ENCODE measurements at places on chromosomes 3 and 15.

GRCh38 chr3:158108445-158108985 lies 1.4 kb upstream of the RSRC1 start:
- DNase-seq, result no peak

- DNase-seq, result no peak
Observed at GRCh38 chr3:17672506-17672905, 69.9 kb downstream of the TBC1D5 start.

- no peak for DNase-seq
Observed at GRCh38 chr3:132445817-132446216, 28.5 kb downstream of the DNAJC13 start.

DNA sequence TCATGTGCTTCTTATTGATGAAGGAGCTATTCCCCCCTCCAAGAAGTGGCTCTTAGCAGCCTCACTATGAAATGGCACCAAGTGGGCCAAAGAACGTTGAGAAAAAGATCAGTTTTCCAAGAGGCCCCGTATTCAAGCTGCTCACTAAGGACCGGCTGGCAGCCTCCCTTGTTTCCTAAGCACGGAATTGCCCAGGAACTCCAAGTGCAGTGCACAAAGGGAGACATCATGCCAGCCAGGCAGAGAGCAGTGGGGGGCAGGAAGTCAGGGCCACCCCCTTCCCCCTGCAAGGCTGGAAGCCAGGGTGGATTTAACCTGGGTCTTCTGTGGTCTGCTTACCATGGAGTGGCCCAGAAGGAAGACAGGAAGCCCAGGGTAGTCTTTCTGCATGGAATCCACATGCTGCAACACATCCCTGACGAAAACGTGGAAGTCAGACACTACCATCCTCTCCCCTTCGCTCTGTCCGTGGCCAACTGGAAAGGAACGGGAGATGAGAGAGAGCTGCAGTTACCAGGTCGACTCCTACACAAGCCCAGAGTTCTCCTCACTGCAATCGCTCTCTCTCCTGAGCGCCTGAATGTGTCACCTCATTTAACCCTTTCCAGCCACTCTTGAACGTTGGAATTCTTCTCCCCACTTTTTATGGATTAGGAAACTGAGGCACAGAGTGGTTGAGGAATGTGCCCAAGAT lies 49.5 kb downstream of the ABTB1 start:
- no peak for DNase-seq

GRCh38 chr3:107198581-107199181 lies 178.6 kb upstream of the CCDC54 start:
- DNase-seq, result peak; percentile 25

- no peak for DNase-seq
Observed at GRCh38 chr3:170651260-170651845, 65.5 kb upstream of the SLC7A14 start.

DNA sequence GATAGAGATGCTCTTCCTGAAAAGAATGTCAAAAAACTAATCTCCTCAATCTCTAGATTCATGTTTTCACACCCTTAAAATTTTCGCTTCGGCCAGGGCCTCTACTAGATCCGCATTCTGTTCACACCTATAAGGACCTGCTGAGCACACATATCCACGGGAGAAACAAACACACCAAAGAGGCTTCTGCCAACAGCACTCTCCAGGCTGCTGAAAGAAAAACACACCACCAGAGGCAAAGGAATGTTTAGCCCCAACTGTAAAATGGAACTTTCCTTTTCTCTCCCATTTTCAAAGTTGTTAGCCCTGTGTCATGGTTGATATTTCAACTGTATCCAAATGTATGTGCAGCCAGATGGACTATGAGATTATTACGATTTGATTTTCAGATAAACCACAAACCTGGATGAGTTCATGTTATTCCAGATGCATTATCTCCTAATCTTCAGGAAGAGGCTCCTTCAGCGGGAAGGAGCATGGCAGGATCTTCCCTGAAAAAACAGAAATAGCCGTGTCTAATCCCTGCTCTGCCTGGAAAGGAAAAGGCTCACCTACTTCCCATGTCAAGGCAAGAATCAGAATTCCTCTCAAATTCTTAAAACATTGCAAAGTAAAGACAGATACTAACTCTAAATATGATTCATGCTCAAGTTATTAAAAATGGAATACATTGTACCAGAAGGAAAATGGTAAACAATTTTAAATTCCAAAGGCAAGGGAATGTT lies 442.7 kb upstream of the NR2F2 start:
- DNase-seq, result no peak

GRCh38 chr15:92724144-92724543 lies 68.6 kb upstream of the FAM174B start:
- DNase-seq, result no peak

DNA sequence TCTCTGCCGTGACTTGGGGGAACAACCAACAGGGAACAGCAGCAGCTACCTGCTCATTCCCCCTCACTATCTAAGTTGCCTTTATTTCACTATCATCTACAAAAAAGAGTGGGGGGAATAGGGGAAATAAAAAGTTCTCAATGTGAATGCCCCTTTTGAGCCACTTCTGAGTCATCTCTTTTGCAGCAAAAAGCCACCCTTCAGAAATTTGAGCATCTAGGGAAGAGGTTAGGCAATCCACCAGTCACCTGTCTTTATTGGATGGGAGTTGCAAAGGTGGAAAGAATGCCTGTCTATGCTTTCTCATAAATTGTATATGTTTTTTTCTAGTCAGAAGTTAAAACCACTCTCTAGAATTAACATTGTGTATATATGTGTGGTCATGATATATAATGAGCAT lies 41.1 kb downstream of the GPD1L start:
- no peak for DNase-seq

GRCh38 chr3:73784686-73785392 lies 160.1 kb upstream of the PDZRN3 start:
- DNase-seq, result no peak

DNA sequence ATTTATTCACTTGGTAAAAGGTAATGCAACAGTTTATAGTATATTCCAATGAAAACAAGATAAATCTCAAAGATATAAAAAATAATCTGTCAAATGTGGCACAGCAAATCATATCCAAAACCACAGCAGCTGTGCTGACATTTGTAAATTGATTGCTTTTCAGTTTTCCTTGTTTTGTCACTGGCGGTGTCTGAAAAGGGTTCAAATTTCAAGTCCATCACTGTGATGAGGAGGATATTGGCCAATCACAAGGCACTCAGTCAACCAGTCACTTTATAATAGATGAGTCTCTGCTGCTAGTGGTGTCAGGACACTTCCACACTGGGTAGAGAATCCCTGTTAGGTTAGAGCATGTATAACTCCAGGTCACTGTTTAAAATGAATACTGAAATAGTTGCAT lies 154.8 kb downstream of the SLC9A9 start:
- DNase-seq, result no peak

- DNase-seq, result no peak
Observed at GRCh38 chr3:52796411-52796810, 1.8 kb downstream of the ITIH3 start.

GRCh38 chr3:172564499-172564898 lies 41.3 kb upstream of the TNFSF10 start:
- DNase-seq, result no peak

GRCh38 chr15:82871358-82871757 lies 61.9 kb downstream of the WHAMM start:
- DNase-seq, result no peak

DNA sequence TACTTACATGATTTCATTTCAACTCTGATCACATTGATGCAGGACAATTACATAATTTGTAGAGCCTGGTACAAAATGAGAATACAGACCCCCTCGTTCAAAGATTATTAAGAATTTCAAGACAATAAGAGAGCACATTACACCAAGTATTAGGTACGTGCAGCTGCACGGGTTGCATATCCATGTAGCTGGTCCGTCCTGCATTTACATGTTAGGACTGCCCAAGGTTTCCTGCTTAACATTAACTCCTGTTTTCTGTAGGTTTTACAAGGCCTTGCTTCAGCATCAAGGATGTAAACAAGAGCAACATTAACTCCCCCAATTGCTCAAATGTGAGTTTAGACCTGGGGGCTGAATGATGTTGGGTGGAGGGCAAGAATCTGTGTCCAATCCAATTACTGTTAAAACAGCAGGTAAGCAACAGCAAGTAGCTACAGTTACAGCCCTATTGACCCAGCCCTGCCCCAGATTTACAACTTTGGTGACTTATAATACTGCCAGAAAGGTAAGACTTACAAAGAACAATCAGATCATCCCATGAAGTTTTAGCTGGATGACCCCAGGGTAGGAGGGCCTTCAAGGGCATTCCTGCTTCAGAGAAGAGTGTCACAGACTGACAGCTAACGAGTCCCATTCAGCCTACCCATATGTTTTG lies 127.4 kb upstream of the PPP2R3A start:
- no peak for DNase-seq

DNA sequence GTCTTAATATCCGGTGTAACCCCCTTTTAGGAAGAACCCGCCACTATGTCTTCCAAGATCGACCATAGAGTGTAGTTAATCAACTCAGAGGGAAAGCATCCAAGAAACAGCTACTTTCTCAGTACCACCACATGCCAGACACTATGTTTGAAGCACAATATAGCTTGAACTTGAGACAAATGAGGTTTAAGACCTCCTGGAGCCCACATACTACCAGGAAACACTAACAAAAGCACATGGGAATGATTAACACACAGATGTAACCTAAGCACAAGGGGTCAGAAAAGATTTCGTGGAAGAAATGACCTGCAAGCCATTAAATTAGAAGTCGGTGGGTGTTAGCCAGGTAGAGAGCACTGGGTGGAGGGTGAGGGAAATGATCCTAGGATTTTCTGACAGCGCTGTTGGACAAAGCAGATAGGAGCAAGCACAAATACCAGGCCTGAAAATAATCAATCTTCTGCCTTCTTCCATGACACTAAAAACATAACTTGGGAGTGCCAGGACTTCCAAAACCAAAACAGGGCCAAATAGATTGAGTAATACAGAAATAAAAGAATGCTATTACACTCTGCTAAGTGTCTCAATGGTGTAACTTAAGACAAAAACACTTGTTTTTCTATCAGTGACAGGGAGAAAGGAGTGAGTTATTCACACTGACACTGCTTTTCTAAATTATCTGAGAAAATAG lies 213.7 kb downstream of the FOXP1 start:
- no peak for DNase-seq

- DNase-seq, result no peak
Observed at GRCh38 chr3:177419904-177420601, 222.8 kb upstream of the TBL1XR1 start.

- DNase-seq, result no peak
Observed at GRCh38 chr3:189353988-189354889, 182.5 kb downstream of the TPRG1 start.

GRCh38 chr3:141278196-141279076 lies 46.8 kb downstream of the PXYLP1 start:
- no peak for DNase-seq

- DNase-seq, result peak; percentile 12
Observed at GRCh38 chr3:122314228-122314876, 10.7 kb upstream of the CSTA start.

- no peak for DNase-seq
Observed at GRCh38 chr15:86691091-86691663, 611.5 kb downstream of the AGBL1 start.
